ENCODE measurements at places on chromosomes 3 and 15.

DNA sequence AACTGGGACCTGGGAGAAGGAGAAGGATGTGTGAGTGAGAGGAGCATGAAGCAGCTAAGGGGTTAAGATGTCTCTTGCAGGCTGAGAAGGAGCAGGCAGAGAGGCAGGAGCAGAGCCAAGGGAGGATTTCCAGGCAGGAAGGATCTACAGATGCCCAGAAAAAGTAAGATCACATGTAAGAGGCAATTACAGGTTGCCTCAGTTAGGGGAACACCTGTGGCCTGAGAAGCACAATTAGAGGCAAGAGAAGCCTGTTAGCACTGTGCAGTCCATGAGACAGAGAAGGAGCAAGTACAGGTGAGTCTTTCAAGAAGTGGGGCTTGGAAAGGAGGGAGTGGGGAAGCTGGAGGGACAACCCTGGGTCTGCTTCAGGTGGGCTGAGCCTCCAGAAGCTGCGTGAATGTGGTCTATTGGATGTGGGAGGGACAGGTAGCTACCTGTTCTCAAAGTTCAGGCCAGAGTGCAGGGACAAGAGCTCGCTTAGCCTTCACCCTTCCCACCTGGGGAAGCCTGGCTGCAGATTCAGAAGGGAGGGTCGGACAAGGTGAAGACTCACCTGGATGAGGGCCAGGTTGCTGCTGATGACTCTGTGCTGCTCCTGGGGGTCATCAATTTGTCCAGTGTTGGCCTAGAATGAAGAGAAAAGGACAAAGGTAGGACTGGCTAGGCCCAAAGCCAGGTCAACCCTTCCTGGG is 50.7 kb downstream of the SLC41A3 start:
- DNase-seq, result no peak

DNA sequence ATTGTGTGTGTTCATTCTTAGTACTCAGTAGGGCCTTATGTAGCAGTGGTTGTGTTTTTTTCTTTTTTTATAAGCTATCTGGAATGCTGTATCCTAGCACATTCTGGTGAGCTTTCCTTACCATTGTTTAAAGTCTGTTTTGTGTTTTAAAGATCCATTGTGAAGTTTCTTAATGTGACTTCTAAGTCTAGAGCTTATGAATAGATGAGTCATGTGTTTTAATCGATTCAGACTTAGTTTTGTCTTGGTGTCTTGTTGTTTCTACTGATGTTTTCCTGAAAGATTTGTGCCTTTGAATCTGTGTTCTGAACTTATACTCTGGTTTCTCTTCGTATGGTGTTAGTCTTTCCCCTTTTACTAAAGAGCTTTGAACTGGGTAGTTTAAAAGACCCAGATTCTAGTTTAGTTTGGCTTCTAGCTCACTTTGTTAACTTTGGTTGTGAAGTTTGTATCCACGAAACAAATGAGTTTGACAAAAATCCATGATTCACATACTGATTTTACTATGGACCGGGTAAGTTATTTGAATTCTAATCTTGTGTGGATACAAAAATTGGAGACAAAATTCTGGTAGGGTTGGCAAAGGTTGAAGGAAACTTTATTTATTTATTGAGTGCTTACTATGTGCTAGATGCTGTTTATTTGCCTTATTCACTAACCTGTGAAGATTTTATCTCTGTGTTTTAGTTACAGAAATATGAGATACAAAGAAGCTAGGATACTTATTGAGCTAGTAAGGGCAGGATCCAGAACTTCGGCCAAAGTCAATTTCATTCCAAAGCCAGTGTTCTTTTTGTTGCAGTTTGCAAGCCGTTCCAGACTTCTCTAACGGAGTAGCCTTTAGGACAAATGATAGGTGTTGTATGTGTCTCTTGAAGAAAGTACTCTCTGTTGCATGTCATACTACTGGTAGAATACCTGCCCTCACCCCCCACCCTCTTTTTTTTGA is 24.8 kb downstream of the AKAP13 start:
- DNase-seq, result no peak

GRCh38 chr15:84817466-84818081 is 418 bp downstream of the ALPK3 start:
- no peak for DNase-seq

DNA sequence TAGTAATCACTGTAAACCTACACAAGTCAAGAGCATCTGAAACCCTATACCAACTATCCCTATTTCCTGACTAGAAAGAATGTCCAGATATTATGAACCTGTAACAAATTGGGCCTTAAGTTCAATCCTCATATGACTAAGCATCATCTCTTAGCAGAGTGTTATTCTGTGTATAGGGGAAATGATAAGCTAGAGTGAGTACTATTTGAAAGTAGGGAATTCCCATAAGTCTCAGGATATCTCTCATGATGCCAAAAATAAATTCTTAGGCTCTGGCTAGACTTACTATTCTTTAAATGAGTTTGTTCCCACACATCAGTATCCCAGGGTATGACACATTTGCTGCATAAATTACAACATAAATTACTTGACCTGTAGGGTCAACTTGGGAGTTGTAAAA is 15.3 kb downstream of the MRPL47 start:
- DNase-seq, result no peak

DNA sequence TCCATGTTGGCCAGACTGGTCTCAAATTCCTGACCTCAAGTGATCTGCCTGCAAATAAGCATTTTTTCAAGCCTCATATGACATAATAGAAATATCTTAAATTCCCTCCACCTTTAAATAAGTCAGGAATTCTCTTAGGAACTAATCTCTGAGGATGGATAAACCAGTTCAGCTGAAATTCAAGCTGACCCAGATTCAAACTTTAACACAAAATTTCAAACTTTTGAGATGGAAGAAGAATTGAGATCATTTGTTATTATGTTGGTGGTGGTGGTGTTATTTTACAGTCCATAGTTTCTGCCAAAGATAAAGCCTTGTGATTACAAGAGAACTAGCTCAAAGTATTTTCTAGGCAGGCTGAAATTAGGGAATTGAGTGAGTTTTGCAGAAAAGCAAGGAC is 85.5 kb downstream of the SSR3 start:
- no peak for DNase-seq

GRCh38 chr3:130789782-130790322 is 43.2 kb upstream of the PIK3R4 start:
- DNase-seq, result no peak

- DNase-seq, result no peak
These were observed 149.5 kb downstream of the ALDH1A2 start for GRCh38 chr15:57915827-57916531.

DNA sequence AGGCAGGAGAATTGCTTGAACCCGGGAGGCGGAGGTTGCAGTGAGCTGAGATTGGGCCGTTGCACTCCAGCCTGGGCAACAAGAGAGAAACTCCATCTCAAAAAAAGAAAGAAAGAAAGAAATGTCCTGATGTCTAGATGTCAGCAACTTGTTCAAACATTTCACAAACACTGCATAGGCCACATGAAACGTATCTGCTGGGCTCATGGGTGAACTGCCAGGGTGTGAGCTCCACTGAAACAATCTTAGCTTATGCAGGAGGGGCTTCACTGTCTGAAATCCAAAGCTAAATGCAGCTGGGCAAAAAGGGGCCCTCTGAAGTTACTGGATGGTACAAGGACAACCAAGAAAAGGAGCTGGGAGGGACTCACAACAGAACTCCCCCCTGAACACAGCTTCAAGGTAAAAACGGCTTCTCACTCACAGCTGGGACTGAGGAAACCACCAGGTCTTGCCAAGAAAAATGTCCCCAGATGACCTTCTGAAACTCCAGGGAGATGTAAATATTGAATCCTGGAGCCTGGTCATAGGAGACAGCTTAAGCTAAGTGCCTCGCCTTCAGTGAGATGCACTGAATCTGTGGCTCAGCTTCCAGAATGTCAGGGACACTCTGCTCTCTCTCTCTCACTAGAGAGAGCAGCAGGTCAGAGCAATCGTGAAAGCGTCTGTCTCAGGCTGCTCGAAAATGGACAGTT is 31.9 kb downstream of the SEC61A1 start:
- DNase-seq, result no peak

DNA sequence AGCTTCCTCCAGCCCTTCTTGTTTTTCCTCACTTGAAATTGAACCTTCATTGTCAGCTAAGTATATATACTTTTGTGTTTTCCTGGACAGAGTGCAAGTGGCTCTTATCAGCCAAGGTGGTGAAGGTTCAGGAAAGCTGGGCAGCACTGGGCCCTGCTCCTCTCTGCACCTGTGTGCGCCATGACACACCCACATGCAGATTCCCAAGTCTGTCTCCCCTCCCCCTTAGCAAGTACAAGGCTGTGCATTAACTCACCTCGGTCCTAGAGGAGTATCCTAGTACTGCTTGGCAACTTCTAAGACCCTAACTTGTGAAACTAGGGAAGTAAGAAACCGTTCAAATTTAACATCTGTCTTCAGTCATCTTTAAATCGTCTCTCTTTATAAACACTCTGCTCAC is 85.8 kb downstream of the SLC49A4 start:
- no peak for DNase-seq

DNA sequence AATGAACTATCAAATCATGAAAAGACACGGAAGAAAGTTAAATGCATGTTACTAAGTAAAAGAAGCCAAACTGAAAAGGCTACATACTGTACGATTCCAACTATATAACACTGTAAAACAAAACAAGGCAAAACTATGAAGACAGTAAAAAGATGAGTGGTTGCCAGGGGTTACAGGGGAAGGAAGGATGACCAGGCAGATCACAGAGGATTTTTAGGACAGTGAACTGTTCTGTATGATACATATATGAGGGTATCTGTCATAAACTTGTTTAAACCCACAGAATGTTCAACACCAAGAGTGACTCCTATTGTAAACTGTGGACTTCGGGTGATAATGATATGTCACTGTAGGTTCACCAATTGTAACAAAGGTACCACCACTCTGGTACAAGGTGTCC is 60.6 kb downstream of the CHSY1 start:
- no peak for DNase-seq

DNA sequence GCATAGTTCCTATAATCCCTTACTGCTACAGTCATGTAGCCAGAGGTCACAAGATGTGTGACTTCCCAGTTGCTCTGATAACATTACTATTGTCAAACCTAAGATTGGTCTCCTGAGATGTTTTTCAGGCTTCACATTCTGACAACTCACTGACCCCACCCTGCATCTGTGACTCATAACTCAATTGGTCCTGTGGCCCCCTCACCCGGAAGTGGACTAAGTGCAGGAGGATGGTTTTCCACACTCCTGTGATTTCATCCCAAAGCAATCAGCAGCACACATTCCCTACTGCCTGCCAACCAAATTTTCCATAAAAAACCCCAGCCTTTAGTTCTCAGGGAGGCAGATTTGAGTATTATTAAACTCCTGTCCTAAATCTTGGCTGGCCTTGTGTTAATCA is 564.9 kb upstream of the ZNF385D start:
- DNase-seq, result no peak

DNA sequence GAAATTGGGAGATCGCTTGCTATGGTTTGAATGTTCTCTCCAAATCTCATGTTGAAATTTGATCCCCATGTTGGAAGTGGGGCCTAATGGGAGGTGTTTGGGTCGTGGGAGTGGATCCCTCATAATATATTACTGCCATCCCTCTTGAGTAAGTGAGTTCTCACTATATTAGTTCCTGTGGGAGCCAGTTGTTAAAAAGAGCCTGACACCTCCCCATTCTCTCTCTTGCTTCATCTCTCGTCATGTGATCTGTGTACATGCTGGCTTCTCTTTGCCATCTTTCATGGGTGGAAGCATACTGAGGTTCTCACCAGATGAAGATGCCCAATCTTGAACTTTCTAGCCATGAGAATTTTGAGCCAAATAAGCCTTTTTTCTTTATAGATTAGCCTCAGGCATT is 43.0 kb upstream of the IL20RB start:
- DNase-seq, result no peak

- DNase-seq, result peak; percentile 24
These were observed 34.0 kb downstream of the LYZL4 start for GRCh38 chr3:42376344-42376798.

DNA sequence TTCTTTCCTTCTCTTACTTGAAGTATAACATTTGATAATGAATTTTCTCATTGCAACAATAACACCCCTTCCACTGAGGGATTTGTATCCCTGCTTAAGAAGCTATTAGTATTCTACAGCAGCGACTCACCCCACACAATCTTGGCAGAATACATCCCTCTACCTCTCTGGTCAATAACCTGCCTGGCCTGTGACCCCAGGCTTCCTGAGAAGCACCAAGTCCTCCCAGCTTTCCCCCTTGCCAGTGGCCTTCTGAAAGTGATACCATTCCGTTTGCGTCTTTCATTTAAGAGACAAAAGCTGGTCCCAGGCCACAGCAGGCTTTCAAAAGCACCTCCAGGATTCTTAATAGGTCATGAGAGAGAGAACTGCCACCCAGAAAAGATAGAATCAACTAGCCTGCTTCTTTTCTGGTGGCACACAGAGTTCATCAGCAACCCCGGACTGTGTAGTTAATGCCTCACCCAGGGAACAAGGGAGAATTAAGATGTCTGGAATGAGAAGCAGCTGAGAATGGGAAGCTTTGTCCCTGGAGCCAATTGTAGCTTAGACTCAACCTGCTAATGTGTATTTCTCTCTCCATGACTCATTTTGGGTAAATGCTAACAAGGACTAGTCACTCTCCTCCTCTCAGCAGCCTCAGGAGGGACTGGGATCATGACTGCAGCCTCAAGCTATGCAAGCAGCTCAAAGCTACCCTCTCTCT is 101.0 kb upstream of the CPNE4 start:
- peak; percentile 95 for DNase-seq

GRCh38 chr3:18402239-18402799 is 22.8 kb downstream of the SATB1 start:
- no peak for DNase-seq

- DNase-seq, result no peak
These were observed 108.9 kb upstream of the TRIM42 start for GRCh38 chr3:140568842-140569520.

GRCh38 chr3:36403661-36404060 is 23.4 kb downstream of the STAC start:
- DNase-seq, result no peak

GRCh38 chr3:43001094-43001553 is 22.0 kb downstream of the GASK1A start:
- DNase-seq, result peak; percentile 87

DNA sequence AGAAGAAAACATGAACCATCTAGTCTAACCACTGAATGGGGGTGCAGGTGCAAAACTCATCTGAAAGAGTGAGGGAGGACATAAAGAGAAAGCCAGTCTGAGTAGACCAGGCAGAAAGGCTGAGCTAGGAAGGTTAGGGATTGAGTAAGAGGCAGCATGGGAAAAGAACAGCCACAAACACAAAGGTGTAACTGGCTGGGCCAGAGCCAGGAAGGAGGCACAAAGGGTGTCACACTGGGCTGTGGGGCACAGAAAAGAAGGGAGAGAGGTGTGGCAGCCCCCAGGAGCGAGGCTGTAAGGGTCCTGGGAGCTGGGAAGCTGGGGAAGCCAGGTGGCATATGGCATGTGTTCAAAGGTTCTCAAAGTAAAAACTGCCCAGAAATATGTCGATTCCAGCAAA is 18.7 kb downstream of the IGSF11 start:
- no peak for DNase-seq

GRCh38 chr3:153829606-153830170 is 291.5 kb upstream of the ARHGEF26 start:
- no peak for DNase-seq

DNA sequence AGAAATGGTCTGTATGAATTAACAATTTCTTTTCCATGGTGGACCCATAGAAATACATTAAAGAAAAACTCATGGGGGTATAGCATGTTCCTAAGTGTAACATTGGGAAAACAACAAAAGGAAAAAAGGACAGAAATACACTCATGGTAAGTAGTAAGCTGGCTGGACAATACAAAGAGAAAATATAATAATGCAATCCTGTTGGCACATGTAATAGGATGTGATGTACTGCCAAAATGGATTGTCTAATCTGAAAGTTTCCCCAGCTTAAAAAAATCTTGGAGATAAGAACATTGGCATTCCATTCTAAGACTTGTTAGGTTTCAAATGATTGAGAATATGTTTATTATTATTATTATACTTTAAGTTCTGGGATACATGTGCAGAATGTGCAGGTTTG is 128.1 kb downstream of the MBNL1 start:
- no peak for DNase-seq
